ENCODE measurements at places on chromosomes 2 and 18. TPM values are rescaled to one million over a fixed set of nuclear protein-coding genes. Genes with fewer than 3 reads are reported as not detected.

DNA sequence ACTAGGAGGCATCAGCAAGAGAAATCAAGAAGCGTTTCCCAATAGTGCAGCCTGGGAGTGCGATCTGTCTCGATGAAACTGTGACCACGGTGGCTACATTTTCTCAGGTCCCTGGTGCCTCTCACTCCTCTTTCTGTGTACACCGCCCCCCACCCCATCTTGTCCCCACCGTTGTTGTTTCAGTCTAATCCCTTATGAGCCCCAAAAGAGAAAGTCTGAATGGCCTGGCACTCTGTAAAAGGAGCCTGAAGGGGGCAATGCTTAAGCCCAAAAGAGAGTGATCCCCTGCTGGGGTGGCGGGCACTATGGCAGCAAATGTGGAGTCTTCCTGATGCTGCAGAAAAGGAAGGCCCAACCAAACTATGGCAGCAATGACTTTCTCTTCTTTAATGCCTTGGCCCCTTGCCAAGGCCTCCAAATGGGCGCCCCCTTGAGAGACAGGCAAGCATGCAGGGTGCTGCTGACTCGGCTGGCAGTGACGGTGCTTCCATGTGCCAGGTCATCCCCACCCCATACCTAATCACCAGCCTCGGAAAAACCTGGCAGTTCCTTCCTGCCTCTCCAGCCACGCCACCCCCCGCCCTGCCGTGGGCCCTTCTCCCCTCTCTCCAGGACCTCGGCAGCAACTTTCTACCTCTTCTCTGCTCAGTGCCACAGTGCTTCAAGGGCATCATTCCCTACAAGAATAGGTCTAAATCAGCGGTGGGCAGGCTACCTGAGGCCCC, 123.0 kb downstream of the CYP26B1 start:
- peak; percentile 7 for DNase-seq

DNA sequence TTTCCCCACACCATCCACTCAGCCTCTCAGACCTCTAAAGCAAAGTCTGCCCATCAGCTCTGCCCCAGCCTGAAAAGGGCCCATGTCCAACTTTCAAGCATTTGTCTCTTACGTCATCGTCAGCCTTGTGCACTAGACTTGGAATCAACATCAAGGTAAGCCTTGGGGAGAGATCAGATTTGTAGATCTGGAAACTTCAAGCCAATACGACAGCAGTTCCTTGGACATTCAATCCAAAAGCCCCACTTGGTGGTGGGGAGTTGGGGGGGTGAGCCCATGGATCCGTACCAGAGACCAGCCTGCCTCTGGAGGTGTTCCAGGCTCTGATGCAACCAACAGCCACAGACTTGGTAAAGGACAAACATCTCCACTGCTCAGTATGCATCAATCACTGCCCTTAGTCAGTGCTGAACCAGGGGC, 206.8 kb upstream of the MEIS1 start:
- no peak for DNase-seq

DNA sequence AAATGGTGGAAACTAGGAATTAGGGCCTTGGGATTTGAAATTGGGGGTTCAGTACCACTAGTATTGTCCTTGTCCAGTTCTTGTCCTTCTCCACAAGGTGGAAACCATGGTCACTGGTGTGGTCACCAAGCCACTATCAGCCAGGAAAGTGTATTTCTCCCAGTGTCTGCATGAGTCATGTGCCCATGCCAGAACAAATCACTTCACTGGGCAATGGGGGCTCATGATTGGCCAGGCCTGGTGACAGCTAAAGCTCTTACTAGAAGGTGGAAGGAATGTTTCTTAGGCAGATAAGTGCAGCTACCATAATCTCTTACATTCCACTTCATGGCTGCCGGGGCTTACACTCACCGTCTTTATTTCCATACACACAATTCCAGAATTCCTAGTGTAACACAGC, 124.8 kb upstream of the TACR1 start:
- no peak for DNase-seq

- DNase-seq, result no peak
Observed at GRCh38 chr2:25316101-25316500, 25.6 kb downstream of the DNMT3A start.

FRZB gene
- total RNA-seq, result 2.2 TPM

RAX gene
- not detected for total RNA-seq

AQP12B gene
- not detected for total RNA-seq
